ENCODE measurements at places on chromosomes 6 and 20. TPM values are rescaled to one million over a fixed set of nuclear protein-coding genes. Genes with fewer than 3 reads are reported as not detected.

DNA sequence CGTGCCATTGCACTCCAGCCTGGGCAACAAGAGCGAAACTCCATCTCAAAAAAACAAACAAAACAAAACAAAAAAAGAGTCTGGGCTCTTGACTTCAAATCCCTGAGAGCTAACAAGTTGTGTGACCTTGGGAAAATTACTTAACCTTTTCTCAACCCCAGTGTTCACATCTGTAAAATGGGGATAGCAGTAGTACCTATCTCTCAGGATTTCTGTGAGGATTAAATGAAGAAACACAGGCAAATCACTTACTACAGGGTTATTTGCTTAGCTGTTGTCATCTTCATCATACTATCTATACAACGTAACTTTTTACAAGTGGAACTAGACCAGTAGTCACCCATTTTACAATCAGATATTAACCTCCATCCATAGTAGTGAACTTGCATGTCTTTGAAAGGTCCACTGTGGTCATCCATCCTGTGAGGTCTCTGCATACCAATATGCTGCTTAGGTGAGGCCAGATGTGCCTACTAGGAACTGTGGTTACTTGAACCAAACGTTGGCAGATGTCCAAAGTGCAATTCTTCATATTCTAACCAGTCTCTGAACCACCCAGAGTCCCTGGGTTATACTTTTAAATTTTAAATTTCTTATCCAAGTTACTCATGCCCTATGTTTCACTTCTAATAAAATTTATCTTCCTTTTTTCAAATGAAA lies 128.9 kb upstream of the BEND3 start:
- H3K27ac ChIP-seq: no peak overlapping the region
- H3K4me1 ChIP-seq: no peaks in the 10 kb centered on the region
- H3K36me3 ChIP-seq: no peaks in the 10 kb centered on the region
- DNase-seq: no peak
- H3K4me3 ChIP-seq: no peak overlapping the region
- no peaks in the 10 kb centered on the region for H3K27me3 ChIP-seq

DNA sequence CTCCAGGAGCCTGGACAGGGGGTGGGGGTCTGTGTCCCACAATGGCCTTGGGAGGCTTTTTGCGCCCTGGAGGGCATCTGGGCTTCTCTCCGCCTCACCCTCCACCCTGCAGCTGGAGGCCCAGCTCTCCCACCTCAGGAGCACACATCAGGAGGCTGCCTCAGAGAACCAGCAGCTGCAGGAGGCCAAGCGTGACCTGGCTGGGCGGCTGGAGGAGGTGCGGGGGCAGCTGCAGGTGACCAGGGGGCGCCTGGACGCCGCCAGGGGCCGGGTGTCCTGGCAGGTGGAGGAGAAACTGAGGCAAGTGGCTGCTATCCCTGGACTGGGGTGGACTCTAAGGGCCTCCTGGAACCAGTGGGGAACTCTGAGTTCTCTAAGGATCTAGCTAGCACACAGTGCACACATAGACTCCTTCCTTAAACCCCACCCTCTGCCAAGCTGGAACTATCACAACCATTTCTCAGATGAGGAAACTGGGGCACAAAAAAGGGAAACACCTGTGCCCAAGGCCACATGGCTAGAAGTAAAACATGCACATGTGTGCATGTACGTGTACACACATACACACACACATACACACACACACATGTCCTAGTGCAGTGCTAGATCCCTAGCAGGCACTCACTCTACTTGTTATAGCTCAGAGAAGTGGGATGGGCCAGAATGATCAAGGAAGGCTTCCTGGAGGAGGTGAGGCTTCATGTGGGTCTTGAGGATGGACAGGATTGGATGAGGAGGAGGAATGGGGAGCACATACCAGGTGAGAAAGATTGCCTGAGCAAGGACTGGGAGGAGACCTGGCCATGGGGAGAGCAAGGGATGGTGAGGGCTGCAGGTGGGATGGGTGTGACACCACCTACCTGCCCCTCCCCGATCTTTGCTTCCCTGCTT lies 22.9 kb downstream of the RAB44 start:
- H3K4me1 ChIP-seq: peaks cover 22% of the 10 kb centered on the region
- H3K27ac ChIP-seq: no peak overlapping the region
- H3K27me3 ChIP-seq: no peaks in the 10 kb centered on the region
- H3K4me3 ChIP-seq: no peak overlapping the region
- DNase-seq: no peak
- H3K36me3 ChIP-seq: no peaks in the 10 kb centered on the region

DNA sequence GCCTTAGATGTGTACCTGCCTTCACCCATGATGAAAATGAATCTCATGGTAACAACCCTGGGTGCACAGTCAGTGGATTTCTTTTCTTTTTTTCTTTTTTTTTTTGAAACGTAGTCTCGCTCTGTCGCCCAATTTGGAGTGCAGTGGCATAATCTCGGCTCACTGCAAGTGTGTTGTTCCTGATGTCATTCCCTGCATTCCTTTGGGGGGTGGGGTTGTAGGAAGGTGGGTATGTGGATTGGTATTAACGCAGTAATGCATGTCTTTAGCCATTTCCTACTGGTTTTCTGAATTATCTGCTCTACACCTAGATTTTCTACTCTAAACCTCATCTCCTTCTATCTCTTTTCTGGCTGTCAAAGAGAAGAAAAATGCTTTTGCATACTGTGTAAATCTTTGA lies 146.6 kb downstream of the RNF144B start:
- H3K27ac ChIP-seq: no peak overlapping the region
- H3K4me1 ChIP-seq: no peaks in the 10 kb centered on the region
- DNase-seq: no peak

DNA sequence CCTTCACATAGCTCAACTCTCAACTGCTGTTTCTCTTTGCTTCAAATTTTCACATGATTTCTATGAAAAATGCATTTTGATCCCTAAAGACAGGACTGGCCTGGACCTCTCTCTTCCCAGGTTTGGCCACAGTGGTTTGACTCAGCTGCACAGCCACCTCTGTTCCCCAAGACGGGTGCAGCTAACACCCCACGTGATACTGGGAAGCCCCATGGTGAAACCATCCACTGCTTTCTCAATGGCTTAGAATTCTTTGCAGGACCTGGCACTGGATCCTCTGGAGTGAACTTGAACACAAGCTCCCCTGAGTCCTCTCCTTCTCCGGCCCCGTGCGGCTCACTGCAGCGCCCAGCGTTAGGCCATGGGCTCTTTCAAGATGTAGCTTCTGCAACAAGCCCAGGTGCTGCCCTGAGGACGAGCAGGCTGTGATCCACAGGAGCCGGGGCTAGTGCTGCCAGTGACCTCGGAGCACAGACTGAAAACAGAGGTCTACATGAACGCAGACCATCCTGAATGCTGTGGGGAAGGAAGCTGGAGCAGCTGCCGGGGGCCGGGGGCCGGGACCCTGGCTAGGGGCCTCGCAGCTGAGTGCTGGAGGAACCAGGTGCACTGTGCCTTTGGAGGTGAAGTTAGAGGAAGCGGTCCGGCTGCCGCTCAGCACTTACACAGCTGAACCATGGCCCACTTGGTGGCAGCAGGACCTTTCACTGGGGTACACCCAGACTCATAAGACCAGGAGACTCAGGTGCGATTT lies 58.8 kb upstream of the MPC1 start:
- no peak overlapping the region for H3K27ac ChIP-seq
- peaks cover 8% of the 10 kb centered on the region for H3K36me3 ChIP-seq
- H3K27me3 ChIP-seq: no peaks in the 10 kb centered on the region
- H3K4me1 ChIP-seq: peaks cover under 1% of the 10 kb centered on the region
- peak; percentile 45 for DNase-seq
- no peak overlapping the region for H3K4me3 ChIP-seq

DNA sequence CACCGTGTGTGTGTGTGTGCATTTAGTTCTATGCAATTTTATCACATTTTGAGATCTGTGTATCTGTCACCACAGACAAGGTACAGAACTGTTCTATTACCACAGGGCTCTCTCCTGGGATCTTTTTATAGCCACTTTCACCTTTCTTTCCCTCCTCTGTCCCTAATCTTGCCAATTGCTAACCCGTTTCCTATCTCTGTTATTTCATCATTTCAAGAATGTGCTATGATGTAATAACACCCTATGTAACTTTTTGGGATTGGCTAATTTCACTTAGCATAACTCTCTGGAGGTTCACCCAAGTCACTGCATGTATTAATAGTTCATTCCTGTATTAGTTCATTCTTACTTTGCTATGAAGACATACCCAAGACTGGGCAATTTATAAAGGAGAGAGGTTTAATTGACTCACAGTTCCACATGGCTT lies 657.7 kb downstream of the QKI start:
- no peaks in the 10 kb centered on the region for H3K36me3 ChIP-seq
- no peaks in the 10 kb centered on the region for H3K4me1 ChIP-seq
- no peak overlapping the region for H3K27ac ChIP-seq
- DNase-seq: no peak
- H3K27me3 ChIP-seq: no peaks in the 10 kb centered on the region
- H3K4me3 ChIP-seq: no peak overlapping the region

- no peaks in the 10 kb centered on the region for H3K27me3 ChIP-seq
- H3K36me3 ChIP-seq: peaks cover 25% of the 10 kb centered on the region
- no peak overlapping the region for H3K27ac ChIP-seq
- no peak overlapping the region for H3K4me3 ChIP-seq
- no peaks in the 10 kb centered on the region for H3K4me1 ChIP-seq
- DNase-seq: peak; percentile 13
Measured at GRCh38 chr20:43536817-43537440, 21.9 kb upstream of the SGK2 start.

LIN28B gene
- not detected for total RNA-seq

MICB gene
- 2.4 TPM for total RNA-seq

C4B gene
- total RNA-seq: 4.7 TPM

EPPIN gene
- 0.42 TPM for total RNA-seq

FERMT1 gene
- total RNA-seq: 32.9 TPM

FILIP1 gene
- total RNA-seq: 2.3 TPM

GPR6 gene
- not detected for total RNA-seq

All from suprapubic skin (tissue), 4 donors.